ENCODE measurements at places on chromosomes 4 and X. TPM values are rescaled to one million over a fixed set of nuclear protein-coding genes. Genes with fewer than 3 reads are reported as not detected.

Gene PRSS12
- total RNA-seq = 113 TPM

Gene ITIH6
- total RNA-seq = not detected

Gene CXXC4
- 21.8 TPM for total RNA-seq

DNA sequence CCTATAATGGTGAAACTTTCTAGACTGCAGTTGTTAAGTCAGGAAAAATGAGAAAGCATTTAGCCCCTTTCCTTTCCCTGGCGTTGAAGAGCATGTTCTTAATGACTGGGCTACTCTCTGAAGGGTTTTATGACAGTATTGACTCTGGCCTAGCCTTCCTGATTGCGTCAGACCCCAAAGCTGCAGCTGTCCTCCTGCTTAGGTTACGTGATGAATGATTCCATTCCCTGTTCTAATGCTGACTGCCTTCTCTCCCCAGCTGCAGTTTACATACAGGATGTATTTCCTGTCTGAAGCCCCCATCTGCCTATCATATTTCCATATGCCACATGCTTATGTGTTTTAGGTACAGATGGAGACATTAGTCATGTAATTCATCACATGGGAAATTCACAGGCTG lies 105.8 kb upstream of the EGFL6 start:
- peaks cover 5% of the 10 kb centered on the region for H3K27me3 ChIP-seq
- H3K4me3 ChIP-seq = peak overlapping the region; percentile 63
- peak; percentile 24 for DNase-seq
- peaks cover 5% of the 10 kb centered on the region for H3K4me1 ChIP-seq

DNA sequence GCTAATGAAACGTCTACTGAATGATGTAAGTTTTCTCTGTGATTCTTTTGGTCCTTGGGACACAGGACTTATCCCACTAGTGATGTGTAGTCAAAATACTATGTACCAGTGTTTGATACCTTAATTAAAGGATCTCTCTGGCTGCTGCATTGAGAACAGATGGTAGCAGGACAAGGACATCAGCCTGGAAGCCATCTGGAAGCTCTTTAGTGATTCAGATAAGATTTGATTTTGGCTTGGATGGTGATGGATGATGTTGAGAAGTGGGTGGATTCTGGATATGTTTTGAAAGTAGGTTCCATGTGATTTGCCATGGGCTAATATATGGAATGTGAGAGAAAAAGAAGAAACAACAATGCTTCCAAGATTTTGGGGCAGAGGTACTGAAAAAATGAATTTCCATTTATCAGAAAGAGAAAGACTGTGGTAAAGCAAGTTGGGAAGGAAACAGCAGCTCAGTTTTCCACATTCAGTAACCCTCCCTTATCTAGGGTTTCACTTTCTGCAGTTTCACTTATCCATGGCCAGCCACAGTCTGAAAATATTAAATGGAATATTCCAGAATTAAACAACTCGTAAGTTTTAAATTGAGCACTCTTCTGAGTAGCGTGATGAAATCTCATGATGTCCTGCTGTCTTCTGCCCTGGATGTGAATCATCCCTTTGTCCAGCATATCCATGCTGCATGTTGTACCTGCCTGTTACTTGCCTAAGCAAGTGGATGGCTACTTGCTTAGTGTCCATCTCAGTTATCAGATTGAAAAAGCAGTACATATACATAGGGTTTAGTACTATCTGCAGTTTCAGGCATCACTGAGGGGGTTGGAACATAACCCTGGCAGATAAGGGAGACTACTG lies 15.6 kb downstream of the CD38 start:
- H3K4me3 ChIP-seq = peak overlapping the region; percentile 9
- H3K27ac ChIP-seq = peak overlapping the region; percentile 91
- peaks cover 22% of the 10 kb centered on the region for H3K4me1 ChIP-seq
- no peak for DNase-seq

DNA sequence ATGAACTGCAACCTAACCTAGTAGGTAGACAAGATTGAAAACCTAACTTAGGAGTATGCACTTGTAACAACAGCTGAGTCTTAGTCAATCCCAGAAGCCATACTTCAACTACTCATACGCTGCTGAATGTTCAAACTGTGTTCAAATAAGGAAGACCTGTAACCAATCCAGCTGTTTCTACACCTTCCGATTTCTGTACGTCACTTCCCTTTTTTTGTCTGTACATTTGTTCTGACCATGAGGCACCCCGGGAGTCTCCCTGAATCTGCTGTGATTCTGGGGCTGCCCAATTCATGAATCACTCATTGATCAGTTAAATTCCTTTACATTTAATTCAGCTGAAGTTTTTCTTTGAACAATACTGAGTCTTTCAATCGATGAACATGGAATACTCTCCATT lies 89.5 kb downstream of the BMP3 start:
- H3K27me3 ChIP-seq = peaks cover 4% of the 10 kb centered on the region
- DNase-seq = no peak
- no peaks in the 10 kb centered on the region for H3K36me3 ChIP-seq
- H3K4me1 ChIP-seq = no peaks in the 10 kb centered on the region

GRCh38 chrX:149512225-149512885 lies 7.2 kb upstream of the IDS start:
- no peak overlapping the region for H3K4me3 ChIP-seq
- peak; percentile 51 for DNase-seq
- H3K36me3 ChIP-seq = no peaks in the 10 kb centered on the region
- H3K27me3 ChIP-seq = peaks cover 2% of the 10 kb centered on the region
- no peaks in the 10 kb centered on the region for H3K4me1 ChIP-seq

- no peaks in the 10 kb centered on the region for H3K36me3 ChIP-seq
- H3K27ac ChIP-seq = no peak overlapping the region
- H3K27me3 ChIP-seq = no peaks in the 10 kb centered on the region
- DNase-seq = no peak
- H3K4me3 ChIP-seq = no peak overlapping the region
Observed at GRCh38 chrX:131752493-131753198, 208.8 kb downstream of the OR13H1 start.
